ENCODE measurements at places on chromosomes 11 and 22.
A peak's percentile ranks its signal among the peaks of the same experiment; 100 is the strongest.

GRCh38 chr11:7314811-7315604 lies 63.3 kb downstream of the SYT9 start:
- DNase-seq: no peak

- DNase-seq: no peak
Measured at GRCh38 chr22:32606181-32606580, 131.6 kb downstream of the FBXO7 start.

DNA sequence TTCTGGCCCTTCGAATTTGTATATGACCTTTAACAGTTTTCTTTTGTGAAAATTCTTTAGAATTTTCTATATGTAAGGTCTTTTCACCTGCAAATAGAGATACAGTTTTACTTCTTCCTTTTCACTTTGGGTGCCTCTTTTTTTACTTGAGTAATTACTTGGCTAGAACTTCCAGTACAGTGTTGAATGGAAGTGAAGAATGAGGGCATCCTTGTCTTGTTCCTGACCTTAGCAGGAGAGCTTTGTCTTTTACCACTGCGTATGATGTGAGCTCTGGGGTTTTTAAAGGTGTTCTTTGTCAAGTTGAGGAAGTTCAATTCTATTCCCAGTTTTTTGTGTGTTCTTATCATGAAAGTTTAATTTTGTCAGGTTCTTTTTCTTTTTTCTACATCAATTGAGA lies 21.6 kb downstream of the ZFP91 start:
- DNase-seq: no peak

- peak; percentile 23 for DNase-seq
Measured at GRCh38 chr11:47587723-47588326, 1.3 kb downstream of the FAM180B start.

GRCh38 chr11:84981301-84981700 lies 645.8 kb downstream of the DLG2 start:
- DNase-seq: no peak

DNA sequence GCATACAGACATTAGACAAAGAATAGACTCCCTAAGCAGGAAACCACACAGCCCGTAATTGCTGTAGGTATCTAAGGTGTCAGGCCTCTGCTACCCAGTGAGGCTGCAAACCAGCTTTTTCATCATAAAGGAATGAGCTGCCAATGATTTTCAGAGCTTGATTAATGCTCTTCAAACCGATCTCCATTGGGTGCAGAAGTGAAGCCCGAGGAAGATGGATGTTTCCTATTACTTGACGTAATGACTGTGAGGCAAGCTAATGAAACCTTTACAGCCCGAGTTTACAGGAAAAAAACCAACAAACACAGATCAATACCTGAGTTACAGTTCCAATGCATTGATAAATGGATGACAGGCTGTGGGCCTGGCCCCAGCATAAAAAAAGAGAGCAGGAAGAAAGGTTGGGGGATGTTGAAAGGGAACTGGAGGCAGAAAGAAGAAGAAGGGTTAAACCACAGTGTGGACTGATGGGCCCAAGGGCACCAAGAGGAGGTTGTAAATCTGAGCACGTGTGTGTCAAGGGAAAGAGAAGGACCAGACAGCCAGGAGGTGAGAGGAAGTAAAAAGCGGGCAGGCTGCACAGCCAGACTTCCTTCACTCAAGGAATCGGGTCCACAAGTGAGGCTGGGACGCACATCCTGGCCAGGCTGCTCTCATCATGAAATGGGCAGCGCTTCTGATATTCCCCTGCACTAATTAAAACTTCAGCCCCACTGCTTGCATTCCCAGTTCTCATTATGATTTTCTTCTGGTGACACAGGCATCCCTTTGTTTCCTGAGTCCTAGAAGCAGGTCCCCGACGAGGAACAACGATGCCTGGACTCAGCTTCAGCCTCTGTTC lies 70.6 kb upstream of the NTM start:
- DNase-seq: no peak

DNA sequence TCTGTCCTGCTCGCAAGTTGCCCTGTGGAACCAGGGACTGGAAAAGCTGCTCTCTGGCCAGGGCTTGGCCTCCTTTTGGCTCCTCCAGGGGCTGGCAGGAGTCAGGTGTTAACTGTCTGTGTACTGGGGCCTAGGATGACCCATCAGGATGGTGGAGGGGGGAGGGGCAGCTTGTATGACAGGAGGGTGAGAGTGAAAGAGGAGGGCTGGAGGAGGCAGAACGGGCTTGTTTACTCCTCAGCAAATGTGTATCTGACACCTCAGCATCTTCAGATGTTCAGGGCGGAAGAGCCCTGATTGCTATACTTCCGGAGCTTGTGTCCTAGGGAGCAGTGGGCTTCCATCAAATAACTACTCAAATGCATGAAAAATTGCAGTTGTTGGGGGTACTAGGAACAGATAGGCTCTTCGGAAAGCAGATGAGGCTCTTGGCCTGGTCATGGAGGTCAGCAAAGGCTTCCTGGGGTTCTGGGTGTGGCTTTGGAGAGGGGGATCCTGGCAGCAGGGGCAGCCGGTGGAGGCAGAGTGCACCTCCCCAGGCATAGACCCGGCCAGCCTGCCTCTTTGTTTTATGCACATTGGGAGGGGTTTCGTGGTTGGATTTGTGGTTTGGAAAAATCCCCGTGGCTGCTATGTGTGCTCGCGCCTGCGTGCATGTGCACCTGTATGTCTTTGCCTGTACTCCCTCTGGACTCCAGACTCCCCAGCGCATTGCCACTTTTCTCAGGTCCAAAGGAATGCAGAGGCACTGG lies 31.2 kb downstream of the CD82 start:
- no peak for DNase-seq

GRCh38 chr22:28440592-28441390 lies 238.8 kb downstream of the TTC28 start:
- DNase-seq: no peak

DNA sequence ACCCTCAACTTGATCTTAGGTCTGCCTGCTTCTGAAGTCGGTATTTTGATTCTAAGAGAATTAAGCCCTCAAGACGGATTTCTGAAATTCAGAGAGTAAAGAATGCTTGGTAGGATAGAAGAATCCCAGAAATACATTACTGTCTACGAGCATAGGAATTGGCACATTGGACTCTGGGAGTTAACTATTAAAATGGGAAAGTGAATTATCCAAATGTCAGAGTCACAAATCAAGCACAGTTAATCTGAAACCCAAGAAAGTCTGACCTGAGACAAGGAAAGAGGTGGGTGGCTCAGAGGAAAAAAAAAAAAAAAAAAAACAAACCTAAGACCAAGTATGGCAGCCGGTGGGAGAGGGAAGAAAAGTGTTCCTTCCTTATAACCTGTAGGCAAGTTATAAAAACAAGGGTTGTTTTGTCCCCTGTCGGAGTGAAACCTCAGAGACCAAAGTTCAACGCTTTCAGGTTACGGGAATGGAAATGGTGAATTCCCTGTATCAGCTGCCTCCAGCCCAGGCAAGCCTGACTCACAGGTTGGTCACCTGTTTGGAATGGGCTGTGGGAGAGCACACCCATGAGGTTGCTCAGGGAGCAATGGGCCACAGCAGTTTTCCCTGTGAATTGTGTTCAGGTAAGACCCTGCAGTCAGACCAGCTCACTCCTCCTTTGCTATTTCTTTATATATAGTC lies 139.0 kb downstream of the ETS1 start:
- DNase-seq: no peak

- no peak for DNase-seq
Measured at GRCh38 chr22:33922349-33922681, 2.0 kb upstream of the LARGE1 start.

- DNase-seq: no peak
Measured at GRCh38 chr22:19775496-19776325, 15.1 kb downstream of the TBX1 start.

GRCh38 chr11:119415966-119416365 lies 7.0 kb downstream of the THY1 start:
- no peak for DNase-seq

DNA sequence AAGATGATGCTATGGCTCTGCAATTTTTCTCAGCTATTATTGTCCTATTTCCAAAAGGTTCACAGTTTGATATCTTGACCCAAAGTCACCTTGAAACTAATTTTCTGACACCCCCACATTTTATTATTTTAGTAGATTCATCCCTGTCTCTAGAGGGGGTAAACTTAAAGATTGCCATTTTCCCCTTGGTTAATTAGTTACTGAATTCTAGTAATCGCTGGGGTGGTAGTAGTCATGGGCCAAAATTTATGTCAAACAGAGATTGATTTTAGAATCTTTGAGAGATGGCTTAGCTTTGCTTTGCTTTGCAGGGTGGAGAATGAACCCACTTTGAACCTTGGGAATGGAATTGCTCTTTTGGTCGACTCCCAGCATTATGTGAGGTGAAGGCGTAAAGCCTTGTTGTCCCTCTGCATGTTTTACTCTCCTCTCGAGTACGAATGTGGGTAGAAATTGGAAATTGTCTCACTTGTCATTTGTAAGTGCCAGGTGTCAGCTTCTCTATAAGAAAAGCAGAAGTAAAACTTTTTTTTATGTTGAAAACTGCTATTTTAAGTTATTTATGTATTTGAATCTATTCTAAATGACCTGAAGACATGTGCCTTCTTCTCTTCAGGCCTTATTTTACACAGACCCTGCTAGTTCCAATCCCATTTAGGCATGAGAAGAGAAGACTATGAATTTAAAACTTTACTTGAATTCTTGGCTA lies 42.4 kb upstream of the RCE1 start:
- DNase-seq: no peak

DNA sequence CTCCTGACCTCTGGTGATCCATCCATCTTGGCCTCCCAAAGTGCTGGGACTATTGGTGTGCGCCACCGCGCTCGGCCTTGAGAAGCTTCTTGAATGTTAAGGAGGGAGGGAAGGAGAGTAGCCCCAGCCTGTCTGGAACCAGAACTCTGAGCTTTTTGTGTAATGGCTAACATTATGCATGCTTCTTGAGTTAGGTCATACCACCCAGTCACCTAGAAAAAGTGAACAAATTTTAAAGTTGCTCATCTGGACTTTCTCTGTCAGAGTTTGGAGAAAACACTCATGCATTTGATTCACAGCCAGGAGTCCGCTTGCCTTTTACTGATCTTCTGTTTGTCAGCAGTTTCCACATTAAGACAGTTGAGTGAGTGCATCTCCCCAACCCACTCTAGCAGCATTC lies 82.1 kb downstream of the PPP6R3 start:
- DNase-seq: no peak

GRCh38 chr22:37157516-37158285 lies 8.0 kb upstream of the IL2RB start:
- DNase-seq: no peak

- DNase-seq: no peak
Measured at GRCh38 chr11:79116600-79116999, 324.2 kb downstream of the TENM4 start.

- DNase-seq: no peak
Measured at GRCh38 chr11:502288-503178, 4.5 kb downstream of the RNH1 start.

- DNase-seq: no peak
Measured at GRCh38 chr11:100105982-100106358, 581.1 kb upstream of the ARHGAP42 start.

DNA sequence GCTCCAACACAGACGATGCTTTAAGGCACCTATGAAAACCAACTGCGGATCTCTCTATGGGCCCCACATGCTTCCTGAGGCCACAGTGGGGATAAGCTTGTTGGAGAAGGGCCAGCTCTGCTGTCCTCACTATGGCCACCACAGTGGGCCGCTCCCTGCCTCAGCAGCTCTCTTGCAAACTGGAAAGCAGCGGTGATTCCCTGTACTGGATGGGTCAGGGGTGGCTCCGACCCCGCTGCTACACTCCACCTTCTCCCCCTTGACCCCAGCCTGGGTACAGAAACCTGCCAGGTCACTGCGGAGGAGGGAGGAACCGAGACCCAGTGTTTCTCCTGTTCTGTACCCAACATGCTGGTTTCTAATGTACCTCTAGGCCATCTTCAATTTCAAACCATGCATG lies 403.9 kb downstream of the CTTN start:
- DNase-seq: no peak

GRCh38 chr22:42187646-42188045 lies 57.0 kb upstream of the CYP2D6 start:
- no peak for DNase-seq

- no peak for DNase-seq
Measured at GRCh38 chr11:27898166-27898565, 197.9 kb upstream of the BDNF start.

- DNase-seq: peak; percentile 76
Measured at GRCh38 chr22:43945632-43946383, 9.4 kb upstream of the SAMM50 start.

- no peak for DNase-seq
Measured at GRCh38 chr11:128193615-128194014, 393.7 kb downstream of the ETS1 start.

- no peak for DNase-seq
Measured at GRCh38 chr11:120959189-120959588, 64.7 kb upstream of the TBCEL start.

DNA sequence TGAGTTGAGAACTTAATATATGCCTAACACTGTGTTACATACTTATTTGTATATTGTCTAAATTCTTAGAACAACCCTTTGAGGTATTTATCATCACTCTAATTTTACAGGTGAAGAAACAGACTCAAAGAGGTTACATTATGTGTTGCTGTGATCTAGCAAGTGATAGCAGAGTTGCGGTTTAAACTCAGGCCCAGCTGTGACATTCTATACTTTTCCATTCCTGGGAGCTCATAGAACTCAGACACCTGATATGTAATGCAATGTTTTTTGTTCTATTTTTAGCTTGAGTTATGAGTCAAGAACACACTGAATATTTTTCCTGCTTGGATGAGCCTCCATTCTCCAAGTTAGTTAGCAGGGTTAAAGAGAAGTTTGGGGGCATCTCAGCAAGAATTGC lies 449.7 kb upstream of the DDI1 start:
- no peak for DNase-seq

DNA sequence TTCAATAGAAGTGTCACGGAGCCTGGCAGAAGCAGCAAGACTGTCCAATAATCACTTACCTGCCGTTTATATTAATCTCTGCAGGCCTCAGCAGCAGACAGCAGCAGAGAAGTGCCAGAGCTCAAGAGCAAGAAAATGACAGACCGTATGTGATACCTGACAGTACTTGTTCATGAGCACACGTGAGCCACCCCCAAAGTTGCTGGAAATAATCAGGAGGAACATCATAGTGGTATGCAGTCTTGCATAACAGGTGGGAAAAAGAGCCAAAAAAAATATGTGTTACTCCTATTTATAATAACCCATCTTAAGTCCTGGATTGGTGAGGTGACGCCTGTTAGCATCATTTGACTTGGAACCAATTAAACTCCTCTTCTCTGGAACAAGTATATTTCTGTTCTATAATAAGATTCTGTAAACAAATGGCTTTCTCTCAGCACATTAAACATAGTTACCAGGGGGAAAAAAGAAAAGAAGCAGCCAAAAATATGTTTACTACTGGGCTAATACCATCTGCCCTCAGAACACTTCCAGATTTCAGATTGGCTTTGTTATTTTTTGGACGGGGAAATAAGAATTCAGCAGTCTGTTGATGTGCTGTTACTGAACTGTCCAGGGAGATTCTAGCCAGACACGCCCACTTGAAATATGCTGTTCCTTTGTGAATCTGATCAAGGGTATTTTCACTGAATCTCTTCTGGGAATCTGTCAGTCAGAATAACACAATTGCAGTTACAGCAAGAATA lies 7.9 kb upstream of the SLN start:
- no peak for DNase-seq

Data from AML-193 (cell line).